Body of pancreas (tissue), 4 donors: ENCODE measurements at places on chromosomes 4 and X. TPM values are rescaled to one million over a fixed set of nuclear protein-coding genes. Genes with fewer than 3 reads are reported as not detected.

DNA sequence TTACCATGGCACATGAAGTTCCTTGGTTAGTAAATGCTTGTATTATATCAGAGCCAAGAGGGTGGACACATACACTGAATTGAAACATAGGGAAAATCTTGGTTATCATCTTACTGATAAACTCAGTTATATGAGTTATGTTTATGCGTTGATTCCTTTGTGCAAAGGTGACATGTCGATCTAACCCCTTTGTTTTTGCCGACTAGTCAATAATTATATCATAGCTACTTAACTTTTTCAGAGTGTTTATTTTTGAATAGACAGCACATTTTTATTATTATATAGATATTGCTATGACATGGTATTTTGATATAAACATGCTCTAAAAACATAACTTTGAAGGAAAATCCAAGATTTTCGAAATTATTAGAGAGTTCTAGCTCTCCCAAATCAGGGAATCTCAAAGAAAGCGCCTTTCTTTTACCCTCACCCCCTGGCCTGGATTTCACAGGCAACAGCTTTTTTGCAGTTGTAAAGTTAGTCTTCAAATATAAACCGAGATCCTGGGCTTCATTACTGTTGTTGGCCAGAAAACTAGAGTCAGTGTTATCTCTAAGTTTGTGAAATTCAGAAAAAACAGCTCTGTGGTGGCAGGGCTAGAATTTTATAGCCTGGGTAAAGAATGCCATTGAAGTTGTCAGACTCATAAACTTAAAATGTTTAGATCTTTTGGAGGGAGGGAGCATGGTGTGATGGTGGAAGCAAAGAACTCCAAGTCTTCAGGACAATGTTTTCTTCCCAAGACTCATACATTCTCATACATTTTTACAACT is 45.8 kb upstream of the PITX2 start:
- no peaks in the 10 kb centered on the region for H3K4me1 ChIP-seq
- no peak overlapping the region for H3K4me3 ChIP-seq
- H3K27me3 ChIP-seq, result no peaks in the 10 kb centered on the region
- DNase-seq, result no peak
- no peak overlapping the region for H3K27ac ChIP-seq

DNA sequence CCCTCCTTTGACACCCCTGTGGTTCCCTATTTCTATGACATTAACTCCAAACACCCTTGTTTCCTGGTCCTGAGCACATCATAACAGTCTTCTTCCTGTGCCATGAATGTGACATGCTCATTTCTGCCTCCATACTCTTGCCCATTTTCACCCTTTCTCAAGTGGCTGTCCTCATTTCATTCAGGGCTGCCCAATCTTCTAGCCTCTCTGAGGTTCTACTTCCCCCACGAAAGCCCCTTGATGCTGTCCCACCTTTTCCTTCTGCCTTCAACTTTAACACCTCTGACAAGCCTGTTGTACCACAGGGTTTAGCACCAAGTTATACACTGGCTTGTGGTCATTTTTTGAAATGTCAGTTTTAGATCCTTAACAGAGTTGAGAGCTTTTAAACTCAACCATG is 136.2 kb upstream of the BOD1L1 start:
- H3K36me3 ChIP-seq, result no peaks in the 10 kb centered on the region
- no peak for DNase-seq
- no peak overlapping the region for H3K4me3 ChIP-seq
- H3K4me1 ChIP-seq, result no peaks in the 10 kb centered on the region
- no peak overlapping the region for H3K27ac ChIP-seq

Gene AFM
- not detected for total RNA-seq

GRCh38 chrX:773292-774025 is 142.9 kb downstream of the SHOX start:
- no peak overlapping the region for H3K4me3 ChIP-seq
- H3K27ac ChIP-seq, result no peak overlapping the region
- H3K27me3 ChIP-seq, result no peaks in the 10 kb centered on the region

Gene HTN1
- not detected for total RNA-seq

DNA sequence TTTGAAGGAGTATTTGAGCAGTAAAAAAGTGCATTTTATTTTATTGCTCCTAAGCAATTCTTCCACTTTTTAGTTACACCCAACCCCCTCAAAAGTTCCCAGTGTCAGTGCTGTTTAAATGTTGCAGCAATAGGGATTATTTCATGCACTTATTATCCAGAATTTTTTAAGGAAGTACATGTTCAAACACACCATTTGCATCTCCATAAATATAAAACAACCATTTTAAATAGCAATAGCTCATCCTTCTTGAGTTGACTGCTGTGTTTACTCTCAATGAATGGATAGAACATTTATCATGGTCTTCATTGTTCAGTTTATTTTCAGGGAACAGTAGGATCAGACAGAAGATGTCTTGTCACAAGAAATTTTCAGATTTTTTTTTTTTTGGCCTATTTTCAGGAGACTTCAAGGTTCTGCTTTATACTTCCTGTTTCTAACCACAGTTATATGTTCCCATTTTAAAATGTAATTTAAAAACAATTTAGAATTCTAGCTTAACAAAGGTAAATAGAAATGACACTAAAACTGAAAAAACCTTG is 171.9 kb downstream of the TMA16 start:
- H3K4me1 ChIP-seq, result no peaks in the 10 kb centered on the region
- H3K36me3 ChIP-seq, result no peaks in the 10 kb centered on the region
- no peaks in the 10 kb centered on the region for H3K27me3 ChIP-seq

DNA sequence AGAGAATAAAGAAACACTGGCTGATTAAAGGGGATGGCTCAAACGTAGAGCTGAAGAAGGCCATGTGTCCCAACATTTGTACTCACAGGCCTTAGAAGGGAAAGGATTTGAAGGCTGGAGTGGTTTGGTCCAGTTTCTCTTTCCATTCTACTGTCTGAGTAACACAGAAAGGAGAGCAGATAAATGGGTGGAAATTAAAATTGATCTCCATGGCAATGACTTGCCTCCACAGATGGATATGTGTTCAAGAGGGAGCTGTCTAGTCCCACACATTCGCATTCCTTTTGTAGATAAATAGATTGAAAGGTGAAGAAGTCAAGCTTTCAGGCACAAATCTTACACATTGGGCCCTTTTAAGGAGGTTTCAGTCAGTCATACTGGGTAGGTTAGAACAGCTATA is 74.6 kb downstream of the DOCK11 start:
- DNase-seq, result no peak
- H3K36me3 ChIP-seq, result no peaks in the 10 kb centered on the region
- H3K27ac ChIP-seq, result no peak overlapping the region
- H3K4me3 ChIP-seq, result no peak overlapping the region
- no peaks in the 10 kb centered on the region for H3K4me1 ChIP-seq

GRCh38 chr4:111883557-111883999 is 261.7 kb upstream of the FAM241A start:
- peak; percentile 6 for DNase-seq
- H3K36me3 ChIP-seq, result no peaks in the 10 kb centered on the region
- H3K4me1 ChIP-seq, result no peaks in the 10 kb centered on the region
- H3K27me3 ChIP-seq, result no peaks in the 10 kb centered on the region
- no peak overlapping the region for H3K27ac ChIP-seq

DNA sequence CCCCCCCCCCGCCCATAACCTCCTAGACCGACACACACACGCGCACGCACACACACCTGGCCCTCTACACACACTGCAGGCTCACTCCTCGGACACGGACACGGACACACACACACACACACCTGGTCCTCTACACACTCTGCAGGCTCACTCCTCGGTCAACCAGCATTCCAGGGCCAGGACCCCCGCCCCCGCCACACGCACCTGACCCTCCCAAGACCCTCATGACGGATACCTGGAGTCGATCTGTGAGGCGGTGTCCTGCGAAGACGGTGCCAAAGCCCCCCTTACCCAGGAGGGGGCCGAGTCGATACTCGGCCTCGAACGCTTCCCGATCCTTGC is 552 bp downstream of the PIM2 start:
- no peak for DNase-seq
- no peaks in the 10 kb centered on the region for H3K36me3 ChIP-seq
- no peaks in the 10 kb centered on the region for H3K27me3 ChIP-seq
- peak overlapping the region; percentile 88 for H3K27ac ChIP-seq
- H3K4me1 ChIP-seq, result peaks cover 21% of the 10 kb centered on the region

DNA sequence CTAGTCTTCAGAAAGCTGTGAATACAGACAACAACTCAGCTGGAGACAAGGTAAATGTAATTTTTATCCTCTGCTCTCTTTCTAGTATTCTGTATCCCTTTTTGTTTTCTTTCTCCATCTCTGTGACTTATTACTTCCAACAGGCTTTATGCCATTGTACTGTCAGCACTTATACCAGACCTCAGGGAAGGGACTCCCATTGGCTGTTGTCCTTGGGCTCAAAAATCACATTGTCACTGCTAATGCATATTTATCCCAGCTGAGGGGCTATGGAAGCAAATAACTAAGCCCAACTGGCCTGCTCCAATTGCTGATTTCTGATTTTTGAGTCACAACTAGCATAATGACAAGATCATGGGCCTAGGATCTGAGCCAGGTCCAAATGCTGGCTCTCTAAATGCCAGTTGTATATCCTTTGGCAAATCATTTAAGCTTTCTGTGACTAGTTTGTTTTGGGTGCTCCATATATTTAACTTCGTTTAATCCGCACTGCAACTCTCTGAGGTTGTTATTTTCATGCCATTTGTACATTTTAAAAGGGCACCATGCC is 395.1 kb upstream of the GNPDA2 start:
- no peaks in the 10 kb centered on the region for H3K4me1 ChIP-seq
- H3K27ac ChIP-seq, result no peak overlapping the region
- H3K4me3 ChIP-seq, result no peak overlapping the region
- no peaks in the 10 kb centered on the region for H3K36me3 ChIP-seq

GRCh38 chrX:81229229-81229628 is 27.3 kb downstream of the SH3BGRL start:
- H3K27me3 ChIP-seq, result no peaks in the 10 kb centered on the region
- H3K4me1 ChIP-seq, result no peaks in the 10 kb centered on the region
- DNase-seq, result no peak

- H3K27me3 ChIP-seq, result no peaks in the 10 kb centered on the region
- no peaks in the 10 kb centered on the region for H3K4me1 ChIP-seq
- H3K36me3 ChIP-seq, result peaks cover 3% of the 10 kb centered on the region
- no peak for DNase-seq
- H3K27ac ChIP-seq, result no peak overlapping the region
- no peak overlapping the region for H3K4me3 ChIP-seq
Observed at GRCh38 chr4:4311193-4311592, 21.1 kb downstream of the ZBTB49 start.

GRCh38 chrX:68424719-68425118 is 8.6 kb downstream of the OPHN1 start:
- no peaks in the 10 kb centered on the region for H3K36me3 ChIP-seq
- H3K27me3 ChIP-seq, result no peaks in the 10 kb centered on the region

Gene SPIN2A
- 0.26 TPM for total RNA-seq

- no peak overlapping the region for H3K4me3 ChIP-seq
- no peaks in the 10 kb centered on the region for H3K36me3 ChIP-seq
Observed at GRCh38 chr4:187042251-187042650, 318.6 kb upstream of the FAT1 start.

Gene MAGEA8
- total RNA-seq, result not detected

- H3K27ac ChIP-seq, result no peak overlapping the region
- no peak overlapping the region for H3K4me3 ChIP-seq
- H3K4me1 ChIP-seq, result peaks cover 4% of the 10 kb centered on the region
- no peaks in the 10 kb centered on the region for H3K27me3 ChIP-seq
- no peak for DNase-seq
Observed at GRCh38 chrX:110055616-110056015, 52.7 kb downstream of the TMEM164 start.

DNA sequence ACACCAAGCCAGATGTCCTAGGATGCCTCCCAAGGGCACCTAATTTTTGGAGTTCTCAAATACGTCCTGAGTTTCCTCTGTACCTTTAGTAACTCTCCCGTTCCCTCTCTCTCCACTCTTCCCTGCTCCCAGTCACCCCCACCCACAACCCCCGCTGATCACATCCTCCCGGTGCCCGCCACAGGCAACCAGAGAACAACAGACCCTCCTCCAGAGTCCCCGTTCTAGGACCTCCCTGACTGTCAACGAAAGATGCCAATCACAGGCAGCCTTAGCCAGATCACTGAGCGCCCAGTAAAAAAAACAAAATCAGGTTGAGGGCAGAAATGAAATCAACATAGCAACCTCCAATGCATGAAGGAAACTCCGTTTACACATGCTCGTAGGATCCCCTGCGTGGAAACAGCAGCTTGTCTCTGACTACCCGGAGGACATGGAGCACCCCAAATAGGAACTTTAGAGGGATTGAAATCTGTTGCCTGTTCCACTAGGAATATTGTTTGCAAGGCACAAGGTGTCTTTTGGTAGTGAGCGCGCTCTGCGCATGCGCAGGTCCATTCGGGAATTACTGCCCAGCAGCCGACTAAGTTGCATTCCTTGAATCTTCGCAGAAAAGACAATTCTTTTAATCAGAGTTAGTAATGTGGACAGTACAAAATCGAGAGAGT is at the start of gene GABRB1:
Gene GABRB1, plus strand, starts transcription at position 557 of the 668 bp plus-strand sequence.
- H3K36me3 ChIP-seq, result no peaks in the 10 kb centered on the region
- H3K27me3 ChIP-seq, result no peaks in the 10 kb centered on the region
- H3K4me3 ChIP-seq, result peak within 1 kb of the TSS; percentile 42

Gene F8A3
- total RNA-seq, result not detected

DNA sequence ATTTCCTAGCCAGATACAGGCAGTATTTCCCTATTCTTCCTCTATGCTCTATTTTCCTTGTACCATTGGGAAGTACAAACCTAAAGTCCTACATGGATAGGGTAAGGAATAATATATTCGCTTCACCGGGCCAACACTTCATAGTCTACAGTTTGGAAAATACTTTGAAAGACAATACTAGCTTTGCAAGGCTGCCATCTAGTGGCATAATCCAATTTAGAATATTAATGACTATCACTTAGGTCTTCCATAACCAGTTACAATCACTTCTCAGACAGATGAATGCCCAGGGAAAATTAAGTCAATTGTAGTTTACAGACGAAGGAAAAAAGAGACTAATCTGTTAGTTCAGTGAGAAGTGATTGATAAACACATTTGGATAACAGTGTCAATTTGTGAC is 141.0 kb upstream of the FAM47C start:
- no peak overlapping the region for H3K27ac ChIP-seq
- H3K27me3 ChIP-seq, result no peaks in the 10 kb centered on the region
- no peaks in the 10 kb centered on the region for H3K36me3 ChIP-seq
- no peaks in the 10 kb centered on the region for H3K4me1 ChIP-seq
- DNase-seq, result no peak

Gene MXD4
- 40.7 TPM for total RNA-seq

- DNase-seq, result no peak
- no peak overlapping the region for H3K4me3 ChIP-seq
- no peaks in the 10 kb centered on the region for H3K27me3 ChIP-seq
- no peaks in the 10 kb centered on the region for H3K36me3 ChIP-seq
- no peaks in the 10 kb centered on the region for H3K4me1 ChIP-seq
Observed at GRCh38 chr4:83128240-83128929, 13.9 kb upstream of the PLAC8 start.

Gene BEX5
- 4.3 TPM for total RNA-seq

DNA sequence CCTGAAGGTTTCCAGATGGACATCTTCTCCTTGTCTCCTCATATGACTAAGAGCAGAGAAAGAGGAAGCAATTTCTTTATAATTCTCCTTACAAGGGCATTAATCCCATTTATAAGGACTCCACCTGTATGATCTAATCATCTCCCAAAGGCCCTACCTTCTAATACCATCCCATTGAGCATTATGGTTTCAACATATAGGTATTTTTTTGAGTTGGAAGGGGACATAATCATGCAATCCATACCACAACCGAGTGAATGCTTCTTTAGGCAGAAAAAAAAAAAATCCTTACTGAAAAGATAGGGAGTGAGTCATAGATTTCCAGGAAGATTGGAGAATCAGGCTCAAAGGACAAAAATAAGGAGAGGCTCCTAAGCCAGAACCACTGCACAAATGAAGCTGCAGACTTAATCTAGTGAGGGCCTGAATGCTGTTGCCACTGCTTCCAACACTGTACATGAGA is 312.5 kb upstream of the HS3ST1 start:
- H3K4me3 ChIP-seq, result no peak overlapping the region
- H3K27ac ChIP-seq, result no peak overlapping the region
- H3K36me3 ChIP-seq, result no peaks in the 10 kb centered on the region
- H3K27me3 ChIP-seq, result no peaks in the 10 kb centered on the region
- H3K4me1 ChIP-seq, result no peaks in the 10 kb centered on the region
- no peak for DNase-seq
